ENCODE measurements at places on chromosomes 1 and 21. TPM values are rescaled to one million over a fixed set of nuclear protein-coding genes. Genes with fewer than 3 reads are reported as not detected.
A peak's percentile ranks its signal among the peaks of the same experiment; 100 is the strongest.

Gene ZNF683
- total RNA-seq, result 0.25 TPM

DNA sequence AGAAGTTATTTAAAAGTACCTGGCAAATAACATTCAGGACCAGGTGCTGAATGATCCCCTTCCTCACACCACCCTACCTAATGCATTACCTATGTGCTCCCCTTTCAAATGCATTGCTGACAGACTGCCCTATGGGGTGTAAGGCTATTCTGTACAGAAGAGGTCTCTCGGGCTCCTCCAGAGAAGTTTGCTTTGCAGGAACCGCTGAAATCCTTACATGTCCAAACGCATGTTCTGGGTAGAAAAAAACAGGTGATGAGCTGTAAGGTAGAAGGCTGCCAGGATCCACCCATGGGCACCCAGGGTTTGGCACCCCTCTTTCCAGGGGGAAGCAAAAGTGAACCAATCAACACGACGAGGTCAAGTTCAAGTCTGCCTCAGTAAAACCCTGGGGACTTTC lies 58.3 kb upstream of the TARBP1 start:
- no peaks in the 10 kb centered on the region for H3K36me3 ChIP-seq
- peak overlapping the region; percentile 8 for H3K4me3 ChIP-seq
- peak overlapping the region; percentile 97 for H3K27ac ChIP-seq
- no peak for DNase-seq
- peaks cover 18% of the 10 kb centered on the region for H3K4me1 ChIP-seq

GRCh38 chr1:163162381-163162914 lies 40.3 kb downstream of the RGS5 start:
- no peak overlapping the region for H3K27ac ChIP-seq
- DNase-seq, result no peak
- H3K36me3 ChIP-seq, result no peaks in the 10 kb centered on the region
- no peak overlapping the region for H3K4me3 ChIP-seq
- no peaks in the 10 kb centered on the region for H3K27me3 ChIP-seq
- H3K4me1 ChIP-seq, result peaks cover 3% of the 10 kb centered on the region

GRCh38 chr1:223144431-223144830 lies 1.4 kb upstream of the TLR5 start:
- no peak for DNase-seq
- H3K4me3 ChIP-seq, result no peak overlapping the region
- H3K4me1 ChIP-seq, result no peaks in the 10 kb centered on the region
- no peaks in the 10 kb centered on the region for H3K36me3 ChIP-seq

DNA sequence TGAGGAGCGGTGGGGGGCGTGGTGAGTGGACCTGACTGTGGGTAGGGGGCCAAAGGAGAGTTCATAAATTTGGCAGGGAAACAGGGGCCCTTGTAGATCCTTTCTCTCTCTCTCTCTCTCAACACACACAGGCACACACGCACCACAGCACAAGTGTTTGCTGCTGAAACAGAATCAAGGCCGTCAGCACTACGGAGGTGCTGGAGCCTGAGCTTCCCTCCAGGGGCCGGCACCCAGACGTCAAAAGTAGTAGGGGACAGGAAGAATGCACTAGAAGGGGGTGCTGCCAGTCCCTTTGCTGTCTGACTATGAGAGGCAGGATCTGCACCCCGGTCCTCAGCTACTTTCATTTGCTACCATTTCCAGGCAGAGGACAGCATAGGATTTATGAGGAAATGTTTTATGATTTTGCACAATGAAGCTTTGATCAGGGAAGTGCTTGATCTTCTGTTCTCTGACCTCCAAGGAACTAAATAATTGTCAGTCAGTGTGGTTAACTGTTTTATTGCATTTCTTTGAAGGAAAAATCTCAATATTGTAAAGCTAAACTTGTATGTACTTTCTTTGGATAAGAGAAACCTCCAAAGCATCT lies 74.3 kb upstream of the FAM3B start:
- H3K27ac ChIP-seq, result no peak overlapping the region
- no peaks in the 10 kb centered on the region for H3K4me1 ChIP-seq
- H3K27me3 ChIP-seq, result no peaks in the 10 kb centered on the region
- no peak overlapping the region for H3K4me3 ChIP-seq
- H3K36me3 ChIP-seq, result peaks cover 14% of the 10 kb centered on the region

- no peak overlapping the region for H3K4me3 ChIP-seq
- no peaks in the 10 kb centered on the region for H3K4me1 ChIP-seq
- peak; percentile 37 for DNase-seq
These were observed 280.7 kb downstream of the LMX1A start for GRCh38 chr1:165075725-165076370.

Gene ZBTB8A
- total RNA-seq, result 10.4 TPM

- H3K4me1 ChIP-seq, result peaks cover 6% of the 10 kb centered on the region
- DNase-seq, result no peak
- H3K4me3 ChIP-seq, result no peak overlapping the region
- H3K27ac ChIP-seq, result no peak overlapping the region
These were observed 78.8 kb upstream of the ABCD3 start for GRCh38 chr1:94339206-94339927.

Gene TESK2
- total RNA-seq, result 2.7 TPM

GRCh38 chr1:177902266-177902665 lies 67.6 kb downstream of the SEC16B start:
- no peaks in the 10 kb centered on the region for H3K27me3 ChIP-seq
- no peaks in the 10 kb centered on the region for H3K36me3 ChIP-seq
- no peak overlapping the region for H3K27ac ChIP-seq
- H3K4me1 ChIP-seq, result no peaks in the 10 kb centered on the region
- DNase-seq, result no peak

Gene F13B
- not detected for total RNA-seq

DNA sequence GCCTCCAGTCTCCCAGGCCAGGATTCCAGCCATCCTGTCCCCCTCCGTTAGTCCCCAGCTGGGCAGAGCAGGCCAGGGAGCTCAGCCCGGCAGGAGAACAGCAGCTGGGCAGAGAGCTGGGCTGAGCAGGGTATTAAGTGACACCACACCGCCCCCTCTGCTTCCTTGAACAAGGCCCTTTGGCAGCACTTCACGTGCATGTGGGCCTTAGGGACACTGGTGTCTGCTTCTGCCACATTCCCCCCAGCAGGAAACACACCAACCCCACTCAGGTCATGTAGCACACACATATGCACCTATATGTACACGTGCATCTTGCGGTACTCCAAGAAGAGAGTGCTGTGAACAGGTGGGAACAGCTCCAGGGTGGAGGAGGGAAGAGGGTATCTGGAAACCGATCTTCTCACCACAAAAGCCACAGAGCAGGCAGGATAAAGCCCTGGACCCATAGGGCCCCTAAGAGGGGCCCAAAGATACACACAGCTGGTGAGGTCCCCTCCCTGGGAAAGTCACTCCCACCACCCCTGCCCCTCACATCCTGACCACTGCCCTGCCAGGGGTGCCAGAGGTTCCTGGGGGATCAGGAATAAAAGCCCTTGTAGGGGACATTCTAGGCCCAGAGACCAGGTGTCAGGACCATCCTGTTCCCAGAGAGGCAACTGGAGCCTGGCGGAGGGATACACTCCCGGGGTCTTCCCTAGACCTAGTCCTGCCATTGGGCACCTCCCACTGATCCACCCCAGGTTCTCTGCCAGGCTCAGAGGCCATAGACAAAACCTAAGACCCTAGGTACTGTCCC lies 4.5 kb downstream of the EPHA2 start:
- no peaks in the 10 kb centered on the region for H3K27me3 ChIP-seq
- DNase-seq, result peak; percentile 80
- peaks cover 12% of the 10 kb centered on the region for H3K36me3 ChIP-seq

Gene CD1E
- total RNA-seq, result 3.5 TPM

GRCh38 chr21:31667132-31667531 lies 7.6 kb downstream of the SOD1 start:
- DNase-seq, result no peak
- peaks cover 8% of the 10 kb centered on the region for H3K36me3 ChIP-seq
- H3K4me3 ChIP-seq, result no peak overlapping the region
- H3K4me1 ChIP-seq, result no peaks in the 10 kb centered on the region
- no peak overlapping the region for H3K27ac ChIP-seq

- no peaks in the 10 kb centered on the region for H3K27me3 ChIP-seq
- H3K36me3 ChIP-seq, result no peaks in the 10 kb centered on the region
- no peak for DNase-seq
- no peaks in the 10 kb centered on the region for H3K4me1 ChIP-seq
- H3K27ac ChIP-seq, result no peak overlapping the region
These were observed 669.0 kb downstream of the RWDD3 start for GRCh38 chr1:95903060-95903459.

DNA sequence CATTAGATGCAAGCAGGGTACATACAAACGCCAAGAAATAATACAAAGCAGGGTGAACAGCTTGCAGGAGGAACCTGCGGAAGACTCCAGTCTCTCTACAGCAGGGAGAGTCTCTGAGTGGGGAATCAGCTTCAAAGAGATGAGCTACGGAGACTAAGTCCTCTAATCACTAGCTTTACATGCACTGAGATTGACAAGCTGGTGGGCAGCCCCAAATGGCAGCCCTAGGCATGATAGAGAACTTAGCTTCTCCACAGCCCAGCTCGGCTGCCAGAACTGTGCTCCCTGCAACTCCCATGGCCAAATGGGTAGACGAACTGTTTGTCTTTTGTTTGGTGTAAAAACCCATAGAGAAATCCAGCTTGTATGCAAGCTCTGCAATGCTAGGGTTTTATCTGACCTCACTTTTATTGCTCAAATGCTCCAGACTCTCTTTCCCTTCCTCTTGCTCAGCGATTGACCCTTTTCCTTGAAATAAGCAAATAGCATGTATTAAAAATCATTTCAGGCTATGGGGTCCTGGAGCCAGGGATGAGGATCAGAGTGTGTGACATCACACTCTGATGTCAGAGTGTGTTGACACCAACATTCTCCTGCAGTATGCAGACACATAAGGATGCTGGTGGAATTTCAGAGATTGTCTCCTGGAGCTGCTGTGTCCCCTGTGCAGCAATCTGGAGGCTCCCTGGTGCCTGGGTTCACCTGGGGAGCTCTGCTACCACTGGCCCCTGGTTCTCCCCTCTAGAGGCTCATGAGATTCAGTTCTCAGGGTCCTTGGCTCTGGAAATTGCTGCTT lies 238.5 kb downstream of the TTLL7 start:
- H3K27me3 ChIP-seq, result no peaks in the 10 kb centered on the region
- no peak for DNase-seq

GRCh38 chr21:40021558-40022351 lies 154.5 kb downstream of the PCP4 start:
- no peak overlapping the region for H3K4me3 ChIP-seq
- no peak overlapping the region for H3K27ac ChIP-seq
- no peak for DNase-seq
- H3K27me3 ChIP-seq, result no peaks in the 10 kb centered on the region

DNA sequence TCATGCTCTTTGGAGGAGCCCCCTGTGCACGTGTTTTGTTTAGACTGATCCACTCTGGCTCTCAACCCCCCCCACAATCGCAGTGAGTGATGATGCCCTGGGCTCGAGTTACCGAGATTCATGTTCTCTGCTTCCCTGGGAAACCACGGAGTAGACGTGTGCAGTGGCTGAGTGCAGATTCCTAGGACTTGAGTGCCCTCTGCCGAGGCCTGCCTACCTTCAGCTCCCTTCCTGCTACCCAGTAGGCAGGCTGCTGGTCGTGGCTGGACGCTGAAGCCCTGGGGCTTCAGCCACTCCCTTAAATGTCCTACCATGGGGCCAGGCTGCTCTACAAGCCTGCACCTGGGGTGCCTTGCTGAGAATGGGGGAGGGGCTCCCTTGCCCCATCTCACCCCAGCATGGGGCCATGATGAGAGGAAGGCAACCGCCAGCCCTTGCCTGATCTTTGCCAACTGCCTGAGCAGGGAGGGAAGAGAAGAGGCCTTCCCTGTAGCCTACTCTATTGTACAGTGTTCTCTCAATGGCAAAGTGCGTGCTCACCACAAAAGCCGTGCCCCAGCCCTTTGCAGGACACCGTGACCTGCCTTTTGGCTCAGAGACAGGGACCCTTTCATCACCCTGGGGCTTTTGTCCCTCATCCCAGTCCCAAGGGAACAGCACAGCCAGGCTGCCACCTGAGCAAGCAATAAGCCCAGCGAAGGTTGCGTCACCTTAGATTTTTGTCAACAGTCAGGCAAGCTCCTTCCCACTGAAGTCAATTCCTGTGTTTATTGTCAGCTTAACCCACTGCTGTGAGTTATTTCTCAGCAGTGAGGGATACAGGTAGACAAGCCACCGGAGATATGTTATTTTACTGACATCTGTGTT lies 4.1 kb upstream of the GRIK3 start:
- H3K4me1 ChIP-seq, result no peaks in the 10 kb centered on the region
- peak; percentile 92 for DNase-seq
- H3K4me3 ChIP-seq, result no peak overlapping the region

- H3K4me1 ChIP-seq, result no peaks in the 10 kb centered on the region
- H3K27me3 ChIP-seq, result no peaks in the 10 kb centered on the region
- no peak overlapping the region for H3K27ac ChIP-seq
- H3K36me3 ChIP-seq, result no peaks in the 10 kb centered on the region
- no peak for DNase-seq
- H3K4me3 ChIP-seq, result no peak overlapping the region
These were observed 121.8 kb downstream of the TOMM20 start for GRCh38 chr1:235006816-235007215.

- H3K27ac ChIP-seq, result no peak overlapping the region
- DNase-seq, result no peak
- H3K36me3 ChIP-seq, result no peaks in the 10 kb centered on the region
- no peak overlapping the region for H3K4me3 ChIP-seq
- H3K27me3 ChIP-seq, result peaks cover 3% of the 10 kb centered on the region
These were observed 70.1 kb upstream of the CASZ1 start for GRCh38 chr1:10866321-10867093.
